ENCODE measurements at places on chromosomes 3 and 15.
A peak's percentile ranks its signal among the peaks of the same experiment; 100 is the strongest.

DNA sequence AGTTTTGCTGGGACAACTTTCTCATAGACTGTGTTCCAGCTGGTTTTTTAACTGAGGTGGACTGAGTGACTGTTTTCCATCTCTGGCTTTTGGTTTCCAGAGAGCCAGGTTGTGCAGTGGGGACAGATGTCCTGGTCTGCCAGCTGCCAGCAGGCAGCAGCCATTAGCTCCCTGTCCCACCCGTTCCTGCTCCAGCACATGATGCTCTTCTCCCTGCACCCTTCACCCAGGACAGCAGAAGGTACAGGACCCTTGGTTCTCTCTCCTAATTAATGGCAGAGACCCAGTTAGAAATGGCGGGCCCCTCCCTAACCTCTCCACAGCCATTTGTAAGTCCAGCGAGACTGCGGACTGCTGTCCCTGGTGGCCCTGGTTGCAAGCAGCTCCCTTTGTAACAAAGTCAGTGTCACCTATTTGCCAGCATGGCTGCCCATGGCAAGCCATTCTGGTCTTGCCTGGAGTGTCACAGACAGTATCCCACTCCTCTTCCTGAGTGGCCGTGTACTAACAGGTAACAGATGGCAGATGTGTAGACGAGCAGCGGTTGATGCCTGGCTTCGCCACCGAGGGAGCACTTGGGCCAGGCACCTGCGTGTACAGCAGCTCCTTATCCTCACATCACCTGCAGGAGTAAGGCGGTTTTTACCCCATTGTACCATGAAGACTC is 148.3 kb downstream of the DNAJB8 start:
- DNase-seq: no peak

- no peak for DNase-seq
These were observed 1.1 kb upstream of the DNAJC13 start for GRCh38 chr3:132416161-132416560.

DNA sequence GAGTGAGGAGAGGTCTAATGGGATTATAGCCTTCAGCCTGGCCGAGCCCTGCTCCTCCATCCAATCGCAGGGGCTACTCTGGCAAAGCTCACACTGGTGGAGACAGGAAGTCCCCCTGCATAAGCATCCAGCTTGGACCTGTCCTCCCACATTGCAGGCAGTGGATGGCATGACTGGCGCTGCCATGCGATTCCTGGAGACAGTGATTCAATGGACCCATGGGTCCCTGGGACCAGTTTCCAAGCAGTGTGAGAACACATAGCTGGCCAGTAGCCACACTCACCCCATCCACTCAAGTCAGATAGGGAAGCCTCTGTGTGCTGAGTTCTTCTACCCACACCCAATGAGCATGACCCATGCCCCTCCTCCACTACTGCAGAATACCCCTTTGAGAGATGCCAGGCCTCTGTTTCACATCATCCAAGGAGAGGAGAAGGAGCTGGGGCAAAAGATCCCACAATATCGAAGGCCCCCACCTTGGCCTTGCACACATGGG is 18.1 kb upstream of the POC1A start:
- no peak for DNase-seq

DNA sequence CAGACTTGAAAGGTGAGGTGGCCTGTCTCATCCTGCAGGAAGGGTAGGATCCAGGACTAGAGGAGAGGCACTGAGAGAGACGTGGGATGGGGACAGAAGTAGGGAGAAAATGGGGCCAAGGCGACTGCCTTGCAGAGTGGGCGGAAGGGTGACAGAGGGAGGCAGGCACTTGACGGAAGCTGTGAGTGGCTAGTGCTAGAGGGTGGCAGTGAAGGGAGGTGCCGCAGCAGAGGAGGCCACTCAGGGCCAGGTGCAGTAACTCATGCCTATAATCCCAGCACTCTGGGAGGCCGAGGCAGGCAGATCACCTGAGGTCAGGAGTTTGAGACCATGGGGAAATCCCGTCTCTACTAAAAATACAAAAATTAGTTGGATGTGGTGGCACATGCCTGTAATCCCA is 7.3 kb downstream of the CCDC33 start:
- no peak for DNase-seq

DNA sequence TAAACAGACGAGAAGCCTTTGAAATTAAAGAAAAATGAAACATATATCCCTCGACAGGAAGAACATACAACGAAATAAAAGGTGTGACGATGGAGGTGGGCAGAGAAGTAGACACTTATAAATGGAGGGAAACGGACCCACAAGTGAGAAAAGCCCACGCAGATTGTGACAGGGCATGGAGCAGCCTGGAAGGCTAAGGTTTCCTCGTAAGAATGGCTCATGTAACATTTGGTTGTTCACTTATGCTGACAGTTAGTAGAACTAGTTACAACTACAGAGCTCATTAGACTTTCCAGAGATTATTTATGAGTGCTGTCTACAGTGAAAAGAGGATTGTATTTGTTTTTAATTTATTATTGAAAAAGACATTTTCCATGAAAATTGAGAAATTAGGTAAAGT is 82.6 kb downstream of the NR1I2 start:
- no peak for DNase-seq

DNA sequence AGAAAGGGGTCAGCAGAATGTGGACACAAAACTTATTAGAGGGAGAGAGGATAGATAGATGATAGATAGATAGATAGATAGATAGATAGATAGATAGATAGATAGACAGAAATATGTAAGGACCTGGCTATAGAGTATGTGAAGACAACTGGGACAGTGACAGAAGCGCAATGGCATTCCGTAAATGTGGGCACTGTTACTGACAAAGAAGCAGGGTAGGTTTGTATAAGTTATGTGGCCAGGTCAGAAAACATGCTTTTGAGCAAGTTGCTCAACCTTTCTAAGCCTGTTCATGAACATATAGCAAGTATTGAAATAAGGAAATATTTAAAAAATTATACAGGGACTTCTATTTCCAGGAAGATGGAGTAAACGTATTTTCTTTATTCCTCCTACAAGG is 17.3 kb upstream of the SNTN start:
- DNase-seq: no peak

DNA sequence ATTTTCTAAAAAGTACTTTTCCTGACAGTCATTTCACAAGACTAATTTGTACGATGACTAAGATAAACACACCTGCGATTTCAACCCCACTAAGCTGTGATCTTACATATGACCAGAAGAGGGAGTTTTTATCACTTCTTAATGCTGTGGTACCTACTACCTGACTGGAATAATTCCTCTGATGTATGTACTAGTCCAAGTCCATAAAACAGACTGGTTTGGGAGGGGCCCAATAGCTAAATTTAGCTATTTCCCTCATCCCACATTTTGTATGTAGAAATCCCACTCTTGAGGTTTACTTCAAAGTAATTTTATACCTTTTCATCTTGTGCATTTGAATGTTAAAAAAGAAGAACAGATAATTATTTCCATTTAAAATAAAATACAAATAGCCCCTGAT is 49.7 kb upstream of the SCAANT1 start:
- DNase-seq: no peak

GRCh38 chr15:40412095-40412759 is 6.6 kb downstream of the IVD start:
- no peak for DNase-seq

GRCh38 chr3:49327485-49327884 is 12.4 kb downstream of the USP4 start:
- no peak for DNase-seq

GRCh38 chr3:149667576-149667975 is 9.8 kb upstream of the WWTR1 start:
- DNase-seq: no peak

- no peak for DNase-seq
These were observed 4.7 kb downstream of the CEP152 start for GRCh38 chr15:48806151-48806550.

DNA sequence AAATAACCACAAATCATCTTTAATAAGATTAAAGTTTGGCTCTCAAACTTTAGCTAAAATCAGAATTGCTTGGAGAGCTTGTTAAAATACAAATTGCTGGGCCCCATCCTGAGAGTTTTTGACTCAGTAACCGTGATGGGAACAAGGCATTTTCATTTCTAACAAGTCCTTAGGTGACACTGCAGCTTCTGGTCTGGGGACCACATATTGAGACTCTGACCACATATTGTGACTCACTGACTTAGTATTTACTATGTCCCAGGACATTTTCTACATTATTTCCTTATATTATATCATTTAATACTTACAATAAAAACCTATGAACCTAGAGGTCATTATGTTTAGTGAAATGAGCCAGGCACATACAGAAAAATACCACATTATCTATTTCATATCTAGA is 164.5 kb downstream of the ZMAT3 start:
- no peak for DNase-seq

GRCh38 chr3:66398228-66399025 is 102.4 kb downstream of the LRIG1 start:
- no peak for DNase-seq

DNA sequence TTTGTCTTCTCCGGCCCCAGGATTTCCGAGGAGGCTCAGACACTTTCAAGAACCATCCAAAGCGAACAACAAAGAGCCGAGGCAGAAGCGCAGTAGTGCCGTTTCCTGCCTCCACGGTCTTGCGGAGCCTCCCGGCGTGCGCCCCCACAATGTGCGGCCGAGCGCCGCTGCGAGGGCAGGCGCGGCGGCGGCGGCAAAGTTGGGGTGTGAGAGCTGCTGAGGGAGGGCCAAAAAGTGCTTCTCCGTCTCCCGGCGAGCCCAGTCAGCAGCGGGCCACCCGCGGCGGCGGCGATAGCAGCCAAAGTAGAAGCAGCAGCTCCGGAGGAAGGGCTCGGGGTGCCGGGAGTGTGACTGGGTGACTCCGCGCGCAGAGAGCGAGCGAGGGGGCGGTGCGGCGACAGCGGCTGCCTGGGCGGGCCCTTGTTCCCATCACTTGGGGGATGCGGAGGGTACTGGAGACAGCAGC is 749.1 kb downstream of the ROBO1 start:
- peak; percentile 2 for DNase-seq

DNA sequence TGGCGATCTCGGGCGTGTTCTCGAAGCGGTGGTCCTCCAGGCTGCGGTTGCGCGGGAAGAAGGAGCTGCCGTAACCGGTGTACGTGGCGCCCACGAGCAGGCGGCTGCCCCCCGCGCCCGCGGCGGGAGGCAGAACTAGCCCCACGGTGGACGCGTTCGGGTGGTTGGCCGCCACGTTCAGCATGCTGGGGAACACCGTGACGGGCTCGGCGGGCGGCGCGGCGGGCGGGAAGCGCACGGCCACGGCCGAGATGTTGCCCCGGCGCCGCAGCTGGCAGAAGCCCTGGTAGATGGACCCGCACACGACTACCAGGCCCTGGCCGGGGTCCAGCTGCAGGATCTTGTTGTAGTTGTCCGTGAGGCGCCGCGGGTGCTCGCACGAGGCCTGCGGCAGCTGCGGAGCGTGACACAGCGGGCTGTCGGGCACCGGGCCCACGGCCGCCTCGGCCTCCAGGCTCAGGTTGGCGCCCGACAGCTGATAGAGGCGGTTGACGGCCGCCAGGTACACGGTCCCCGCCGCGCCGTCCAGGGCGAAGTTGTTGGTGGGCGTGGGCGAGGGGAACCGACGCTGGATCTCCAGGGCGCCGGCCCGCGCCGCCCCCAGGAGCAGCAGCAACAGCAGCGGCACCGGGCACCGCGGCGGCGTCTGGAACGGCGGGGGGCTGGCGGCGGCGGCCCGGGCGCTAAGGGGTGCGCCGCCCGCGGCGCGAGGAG is 397 bp downstream of the PLXND1 start:
- DNase-seq: peak; percentile 19

DNA sequence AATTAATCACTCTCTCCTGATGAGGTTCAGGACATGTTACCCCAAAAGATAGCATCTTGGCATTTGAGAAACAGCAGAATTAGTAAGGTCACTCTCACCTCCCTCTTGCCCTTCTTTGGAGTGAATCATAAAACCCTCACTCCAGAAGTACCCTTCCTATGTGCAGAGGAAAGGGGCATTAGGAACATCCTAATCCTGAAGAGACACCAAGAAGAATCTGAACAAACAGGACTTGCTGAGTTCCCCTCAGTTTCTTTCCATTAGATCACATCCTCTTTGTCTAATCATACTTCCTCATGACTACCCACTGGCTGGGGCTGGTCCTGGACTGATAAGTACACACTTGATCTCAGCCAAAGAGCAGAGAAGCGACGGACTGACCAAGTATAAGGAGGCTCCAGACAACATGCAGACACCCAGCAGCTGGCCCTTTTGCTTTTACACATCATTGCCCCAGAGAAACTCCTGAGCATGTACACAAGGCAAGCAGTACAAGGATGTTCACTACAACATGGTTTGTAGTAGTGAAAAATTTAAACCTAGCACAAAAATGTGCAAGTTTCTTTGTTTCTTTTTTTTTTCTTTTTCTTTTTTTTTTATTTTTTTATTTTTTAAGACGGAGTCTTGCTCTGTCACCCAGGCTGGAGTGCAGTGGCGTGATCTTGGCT is 15.0 kb upstream of the TM6SF1 start:
- DNase-seq: no peak

DNA sequence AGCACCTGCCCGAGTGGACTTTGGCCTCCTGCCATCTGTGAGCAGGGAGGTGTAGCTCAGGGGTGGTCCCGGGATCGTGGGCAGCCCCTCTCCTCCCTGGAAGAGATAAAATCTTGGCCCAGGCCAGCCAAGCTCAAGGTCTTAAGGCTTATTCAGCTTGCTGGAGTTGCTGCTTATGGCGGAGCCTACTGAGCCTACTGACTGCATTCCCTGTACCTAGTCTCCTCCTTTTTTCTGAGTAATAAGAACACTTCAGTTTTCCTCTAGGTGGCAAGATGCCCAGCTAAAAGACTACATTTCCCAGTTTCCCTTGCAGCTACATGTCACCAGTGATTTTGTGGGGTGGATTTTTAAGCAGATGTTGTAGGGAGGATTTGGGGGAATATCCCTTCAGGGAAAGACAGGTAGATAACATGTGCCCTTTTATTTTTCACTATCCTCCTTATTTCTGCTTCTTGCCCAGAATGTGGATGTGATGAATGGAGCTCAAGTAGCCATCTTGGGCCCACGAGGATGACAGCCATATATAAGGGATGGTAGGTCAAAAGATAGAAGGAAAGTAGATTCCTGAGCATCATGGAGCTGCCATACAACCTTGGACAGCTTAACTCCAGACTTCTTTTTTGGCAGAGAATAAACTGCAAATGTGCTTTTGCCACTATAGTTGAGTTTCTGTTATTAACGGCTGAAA is 41.4 kb upstream of the INSYN1 start:
- no peak for DNase-seq

- no peak for DNase-seq
These were observed 760 bp downstream of the FANCI start for GRCh38 chr15:89244574-89244903.

- DNase-seq: no peak
These were observed 2.6 kb upstream of the DAPK2 start for GRCh38 chr15:64048781-64049460.

- no peak for DNase-seq
These were observed 67.7 kb downstream of the IGF2BP2 start for GRCh38 chr3:185757176-185757575.

- DNase-seq: no peak
These were observed 280.6 kb downstream of the SATB1 start for GRCh38 chr3:18144571-18144970.

GRCh38 chr3:38226273-38226672 is 39.3 kb upstream of the SLC22A13 start:
- DNase-seq: no peak

DNA sequence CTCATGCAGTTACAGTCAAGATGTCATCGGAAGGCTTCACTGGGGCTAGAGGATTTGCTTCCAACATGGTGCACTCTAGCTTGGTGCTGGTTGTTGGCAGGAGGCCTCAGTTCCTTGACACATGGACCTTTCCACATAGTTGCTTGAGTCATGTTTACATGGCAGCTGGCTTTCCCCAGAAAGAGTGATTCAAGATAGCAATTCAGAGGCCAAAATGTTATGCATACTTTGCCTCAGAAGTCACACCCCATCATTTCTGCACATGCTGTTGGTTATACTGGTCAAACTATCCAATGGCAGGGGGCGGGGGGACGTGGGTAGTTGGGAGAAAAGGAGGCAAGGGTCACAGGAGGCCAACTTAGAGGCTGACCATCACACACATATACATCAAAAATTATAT is 58.7 kb downstream of the FOXB1 start:
- DNase-seq: no peak
